ENCODE measurements at places on chromosomes 1 and 21.

- DNase-seq = no peak
Measured at GRCh38 chr1:21517161-21517589, 8.0 kb downstream of the ALPL start.

- DNase-seq = no peak
Measured at GRCh38 chr1:11238311-11238710, 24.0 kb downstream of the MTOR start.

DNA sequence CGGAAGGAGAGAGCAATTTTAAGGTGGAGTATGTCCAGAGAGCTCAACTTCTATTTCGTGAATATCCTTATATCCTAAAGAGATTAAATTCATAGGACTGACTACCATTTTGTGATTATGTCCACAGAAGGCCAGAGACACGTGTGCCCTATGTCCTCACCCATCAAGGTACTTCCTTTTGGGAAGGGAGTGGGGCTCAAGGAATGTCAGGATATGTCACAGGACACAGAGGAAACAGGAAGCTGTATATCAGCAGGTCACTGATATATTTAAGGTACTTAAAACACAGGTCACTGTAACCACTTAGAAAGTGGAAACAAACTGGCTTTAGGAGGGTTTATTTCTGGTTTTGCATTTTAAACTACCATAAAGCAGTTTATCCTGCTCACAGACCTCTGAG, 184.6 kb downstream of the APP start:
- DNase-seq = no peak

- no peak for DNase-seq
Measured at GRCh38 chr1:7471836-7472235, 299.3 kb upstream of the VAMP3 start.

DNA sequence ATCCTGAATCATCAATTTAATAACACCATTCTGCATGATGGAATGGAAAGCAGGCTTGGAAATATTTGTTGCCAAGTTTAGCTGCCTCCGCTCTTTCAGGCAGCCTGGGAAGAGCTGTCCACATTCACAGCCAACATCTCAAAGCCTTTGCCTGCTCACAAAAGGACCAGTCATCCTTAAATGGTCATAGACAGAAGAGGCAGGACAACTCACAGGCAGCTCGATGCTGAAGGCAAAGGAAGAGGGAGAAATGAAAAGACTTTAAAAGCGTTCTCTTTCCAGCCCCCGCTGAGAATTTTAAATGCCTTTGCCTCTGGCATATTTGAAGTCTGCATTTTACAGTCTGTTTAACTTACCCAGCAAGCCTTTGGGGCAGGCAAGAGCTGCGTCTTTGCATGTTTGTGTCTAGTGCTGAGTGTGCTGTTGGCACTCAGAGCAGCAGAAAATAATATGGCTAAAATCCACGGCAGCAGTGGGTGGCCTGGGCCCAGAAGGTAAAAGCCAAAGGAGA, 68.9 kb downstream of the NMNAT2 start:
- no peak for DNase-seq

DNA sequence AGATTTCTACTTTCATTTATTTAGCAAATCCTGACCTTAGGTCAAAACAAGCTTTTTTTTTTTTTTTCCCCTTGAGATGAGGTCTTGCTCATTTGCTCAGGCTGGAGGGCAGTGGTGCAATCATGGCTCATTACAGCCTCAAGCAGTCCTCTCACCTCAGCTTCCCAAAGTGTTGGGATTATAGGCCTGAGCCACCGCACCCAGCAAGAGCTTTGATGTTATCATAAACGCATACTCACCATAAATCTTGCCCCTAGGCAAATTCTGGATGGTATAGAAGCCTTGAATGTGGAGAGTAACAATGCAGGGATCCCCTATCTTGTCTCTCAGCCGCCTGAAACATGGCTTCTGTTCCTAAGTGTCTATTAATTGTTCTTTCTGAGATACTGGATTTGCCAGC, 24.8 kb upstream of the CLDN8 start:
- no peak for DNase-seq

- DNase-seq = no peak
Measured at GRCh38 chr1:153655333-153655732, 3.2 kb upstream of the SNAPIN start.
